Keratinocyte (primary cell): ENCODE measurements at places on chromosomes 12 and 14.

GRCh38 chr14:75005357-75005756, 2.6 kb downstream of the EIF2B2 start:
- DNase-seq, result no peak

- DNase-seq, result no peak
These were observed 70.5 kb downstream of the TMX1 start for GRCh38 chr14:51310505-51310944.

- no peak for DNase-seq
These were observed 279.8 kb downstream of the AKAP6 start for GRCh38 chr14:32608857-32609256.

DNA sequence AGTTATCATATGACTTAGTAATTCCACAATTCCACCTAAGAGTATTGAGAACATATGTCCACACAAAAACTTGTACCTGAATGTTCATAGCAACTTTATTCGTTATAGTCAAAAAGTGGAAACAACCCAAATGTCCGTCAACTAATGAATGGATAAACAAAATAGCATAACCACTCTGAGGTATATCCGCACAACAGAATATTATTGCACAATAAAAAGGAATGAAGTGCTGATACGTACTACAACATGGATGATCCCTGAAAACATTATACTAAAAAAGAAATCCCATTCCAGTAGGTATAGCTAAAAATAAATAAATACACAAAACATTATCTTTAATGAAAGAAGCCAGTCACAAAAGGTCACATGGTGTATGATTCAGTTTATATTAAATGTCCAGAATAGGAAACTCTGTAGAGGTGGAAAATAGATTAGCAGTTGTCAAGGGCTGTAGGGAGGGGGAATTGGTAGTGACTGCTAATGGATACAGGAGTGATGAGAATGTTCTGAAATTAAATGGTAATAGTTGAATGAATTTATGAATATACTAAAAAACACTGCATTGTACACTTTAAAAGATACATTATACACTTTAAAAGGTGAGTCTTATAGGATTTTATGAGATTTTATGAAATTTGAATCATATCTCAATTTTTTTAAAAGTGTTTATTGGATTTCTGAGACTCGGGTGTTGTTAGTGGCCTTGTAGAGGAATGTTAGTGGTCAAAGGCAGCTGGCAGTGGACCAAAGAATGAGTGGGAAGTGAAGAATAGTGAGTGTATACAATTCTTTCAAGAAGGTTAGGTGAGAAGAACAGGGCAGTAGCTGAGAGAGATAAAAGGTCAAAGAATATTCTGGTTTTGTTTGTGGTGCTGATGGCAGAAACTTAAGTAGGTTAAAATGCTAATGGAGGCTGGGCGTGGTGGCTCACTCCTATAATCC, 36.3 kb upstream of the BAZ1A start:
- no peak for DNase-seq

- no peak for DNase-seq
These were observed 67.4 kb downstream of the MVK start for GRCh38 chr12:109640961-109641360.

GRCh38 chr12:40144023-40144422, 38.1 kb upstream of the SLC2A13 start:
- DNase-seq, result no peak

GRCh38 chr14:104860414-104860813, 4.7 kb upstream of the CEP170B start:
- DNase-seq, result no peak

DNA sequence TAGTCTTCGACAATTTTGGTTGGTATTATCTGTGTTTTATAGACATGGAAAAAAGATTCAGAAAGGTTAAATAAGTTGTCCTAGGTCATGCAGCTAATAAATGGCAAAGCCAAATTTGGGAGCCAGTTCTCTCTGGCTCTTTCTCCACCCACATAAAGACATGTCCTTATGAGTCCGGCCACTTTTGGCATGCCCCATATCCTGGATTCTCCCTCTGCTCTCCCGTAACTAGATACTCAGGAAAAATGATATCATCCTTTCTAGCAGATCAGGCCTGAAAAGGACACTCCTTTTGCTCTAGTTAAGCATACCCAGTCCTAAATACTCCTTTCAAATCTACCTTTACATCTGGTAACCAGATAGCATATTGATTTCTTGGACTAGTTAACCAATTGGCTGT, 64.4 kb downstream of the TTLL5 start:
- DNase-seq, result no peak

- DNase-seq, result no peak
These were observed 473.6 kb downstream of the RMST start for GRCh38 chr12:97936165-97936564.

DNA sequence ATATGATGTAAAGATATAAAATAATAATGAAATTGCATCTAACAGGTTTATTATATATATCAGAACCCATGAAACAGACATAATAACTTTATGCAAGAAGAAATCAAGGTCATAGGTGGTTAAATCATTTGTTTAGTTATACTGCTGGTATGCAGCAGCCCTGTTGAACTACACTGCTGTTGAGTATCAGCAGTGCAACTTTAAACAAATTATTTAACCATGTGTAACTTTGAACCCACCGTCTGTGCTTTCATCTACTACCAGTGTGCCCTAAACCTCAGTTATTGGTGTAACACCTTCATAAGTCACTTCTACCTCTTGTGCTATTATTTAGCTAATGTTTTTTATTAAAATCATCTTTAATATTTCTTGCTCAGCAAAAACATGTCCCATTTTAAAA, 262.3 kb upstream of the CRY1 start:
- no peak for DNase-seq

DNA sequence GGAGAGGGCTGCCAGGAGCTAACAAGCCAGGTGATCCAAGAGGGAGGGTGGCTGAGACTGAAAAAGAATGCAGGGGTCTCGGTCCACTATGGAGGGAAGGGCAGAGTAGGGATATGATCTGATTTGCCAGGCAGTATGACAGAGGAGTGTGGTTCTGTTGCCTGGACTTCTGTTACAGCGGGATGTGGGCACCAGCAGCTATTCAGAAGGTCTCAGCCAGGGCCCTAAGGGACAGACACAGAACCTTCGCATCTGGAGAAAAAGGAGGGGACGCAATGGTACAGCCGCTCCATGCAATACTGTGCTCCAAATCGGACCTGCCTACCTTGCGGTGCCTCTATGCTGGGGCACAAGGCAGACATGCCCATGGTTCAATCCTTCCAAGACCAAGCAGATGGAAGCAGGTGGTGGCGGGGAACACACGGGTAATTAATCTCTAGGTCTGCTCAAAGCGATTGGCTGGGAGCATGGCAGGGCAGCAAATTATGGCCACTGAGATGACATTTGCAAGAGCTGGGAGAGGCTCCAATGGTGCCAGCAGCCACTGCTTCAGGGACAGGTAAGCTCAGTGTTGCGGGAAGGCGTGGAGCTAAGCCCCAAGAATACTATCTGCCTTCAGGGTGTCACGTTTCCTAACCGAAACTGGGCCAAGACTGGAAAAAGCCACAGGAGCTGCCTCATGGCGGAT, 185.5 kb downstream of the FOXN3 start:
- DNase-seq, result no peak

- DNase-seq, result no peak
These were observed 169.4 kb upstream of the PLEKHG7 start for GRCh38 chr12:92533280-92533890.

DNA sequence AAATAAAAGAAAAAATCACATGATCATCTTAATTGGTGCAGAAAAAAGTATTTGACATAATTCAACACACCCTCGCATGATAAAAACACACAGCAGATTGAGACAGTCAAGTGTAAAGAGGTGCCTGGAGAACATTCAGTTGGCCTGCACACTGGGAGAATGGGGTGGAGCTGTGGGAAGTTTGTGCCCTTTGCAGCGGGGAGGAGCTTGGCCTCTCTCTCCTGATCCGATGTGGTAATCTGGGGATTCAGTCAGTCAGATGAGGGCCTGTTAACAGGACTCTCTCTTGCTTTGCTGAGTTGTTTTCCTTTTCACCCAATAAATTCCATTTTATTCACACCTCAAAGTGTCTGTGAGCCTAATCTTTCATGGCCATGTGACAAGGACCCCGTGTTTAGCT, 5.9 kb downstream of the SERPINA6 start:
- DNase-seq, result no peak

DNA sequence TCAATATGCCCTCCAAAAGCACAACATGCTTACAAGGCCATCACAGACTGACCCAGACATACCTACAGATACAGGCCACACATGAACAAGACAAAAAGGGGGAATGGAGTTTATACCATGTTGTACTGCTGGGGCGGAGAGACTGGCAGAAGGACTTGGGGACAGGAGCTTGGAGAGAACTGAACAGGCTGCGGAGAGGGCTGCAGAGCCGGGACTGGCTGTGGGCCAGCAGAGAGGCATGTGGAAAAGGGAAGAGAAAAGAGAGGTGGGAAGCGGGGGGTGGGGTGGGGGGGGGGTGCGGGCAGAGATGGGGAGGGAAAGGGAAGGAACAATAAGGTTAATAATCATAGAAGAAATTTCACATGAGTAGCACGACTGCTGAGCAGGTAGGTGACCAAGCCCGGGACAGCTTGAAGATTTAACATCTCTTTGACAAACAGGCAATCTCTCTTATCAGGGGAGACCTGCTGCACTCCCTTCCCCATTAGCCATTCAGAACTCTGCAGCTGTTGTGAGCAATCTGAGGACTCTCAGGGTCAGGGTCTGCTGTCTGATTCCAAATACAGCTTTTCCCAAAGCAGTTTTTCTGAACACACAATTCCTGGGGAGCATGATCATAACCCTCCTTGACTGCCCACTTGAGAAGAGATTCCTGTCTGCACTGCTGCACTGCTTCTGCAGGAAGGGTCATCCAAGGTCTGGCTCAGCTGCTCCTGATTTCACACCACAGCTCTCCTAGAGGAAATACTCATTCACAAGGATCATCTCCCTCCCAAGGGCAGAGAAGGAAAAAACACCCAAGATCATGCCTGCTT, 21.6 kb upstream of the STAC3 start:
- DNase-seq, result no peak

GRCh38 chr14:41805633-41806032, 199.0 kb downstream of the LRFN5 start:
- DNase-seq, result no peak

GRCh38 chr14:57845316-57845715, 20.6 kb downstream of the SLC35F4 start:
- no peak for DNase-seq

DNA sequence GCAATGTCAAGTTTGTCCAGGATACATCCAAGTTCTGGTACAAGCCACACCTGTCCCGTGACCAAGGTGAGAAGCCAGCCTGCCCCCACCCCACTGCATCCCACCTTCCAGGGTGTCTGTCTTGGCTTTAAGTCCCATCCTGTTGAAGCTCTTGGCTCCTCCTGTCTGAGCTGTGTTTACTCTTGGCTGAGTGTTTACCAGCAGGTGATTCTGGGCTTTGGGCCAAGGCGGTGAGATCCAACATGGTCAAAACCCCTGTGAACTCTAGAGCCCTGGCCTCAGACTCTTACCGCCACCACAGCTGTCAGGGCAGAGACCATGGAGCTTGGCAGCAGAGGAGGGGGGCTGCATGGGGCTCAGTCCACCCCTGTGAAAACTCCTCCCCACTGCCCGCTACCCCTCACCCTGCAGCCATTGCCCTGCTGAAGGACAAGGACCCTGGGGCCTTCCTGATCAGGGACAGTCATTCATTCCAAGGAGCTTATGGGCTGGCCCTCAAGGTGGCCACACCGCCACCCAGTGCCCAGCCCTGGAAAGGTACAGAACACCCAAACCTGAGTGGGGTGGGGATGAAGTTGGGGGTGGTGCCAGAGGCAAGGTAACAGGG, 11.6 kb downstream of the TNS2 start:
- no peak for DNase-seq

- DNase-seq, result no peak
These were observed 6.3 kb downstream of the ASCL1 start for GRCh38 chr12:102963796-102964195.

GRCh38 chr12:46661110-46661845, 164.5 kb downstream of the SLC38A4 start:
- no peak for DNase-seq

DNA sequence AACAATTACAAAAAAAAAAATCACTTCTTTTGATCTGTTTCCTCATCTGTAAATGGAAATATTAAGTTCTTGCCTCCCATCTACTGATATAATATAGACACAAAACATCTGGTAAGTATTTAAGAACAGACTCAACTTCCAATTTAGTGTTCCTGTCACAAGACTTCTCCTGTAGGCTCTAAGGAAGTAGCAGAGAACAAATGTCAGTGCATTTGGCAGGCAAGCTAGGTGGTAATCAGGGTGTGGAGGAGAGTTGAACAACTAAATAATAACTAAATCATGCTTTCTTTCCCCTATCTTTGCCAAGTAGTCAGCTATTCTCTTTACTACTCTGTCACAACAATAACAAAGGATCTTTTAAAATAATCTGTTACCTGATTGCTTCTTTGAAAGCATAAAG, 22.1 kb downstream of the BAZ1A start:
- DNase-seq, result no peak

DNA sequence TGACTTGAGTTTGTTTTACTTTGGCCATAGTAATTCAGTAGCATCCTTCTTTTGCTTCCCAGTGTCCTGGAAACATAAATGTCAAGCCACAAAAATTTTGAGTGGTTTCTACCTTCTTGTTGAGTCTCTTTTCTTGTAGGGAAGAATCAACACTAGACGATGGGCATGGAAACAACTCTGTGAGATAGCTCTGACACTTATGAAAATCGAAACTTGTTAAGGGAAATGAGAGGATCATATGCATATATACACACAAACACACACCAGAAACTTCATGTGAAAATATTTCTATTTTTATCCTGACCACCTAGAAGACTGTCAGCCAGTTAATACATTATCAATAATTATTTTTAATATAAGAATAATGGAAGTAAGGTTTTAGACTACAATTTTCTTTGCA, 1247.3 kb upstream of the FLRT2 start:
- DNase-seq, result no peak

DNA sequence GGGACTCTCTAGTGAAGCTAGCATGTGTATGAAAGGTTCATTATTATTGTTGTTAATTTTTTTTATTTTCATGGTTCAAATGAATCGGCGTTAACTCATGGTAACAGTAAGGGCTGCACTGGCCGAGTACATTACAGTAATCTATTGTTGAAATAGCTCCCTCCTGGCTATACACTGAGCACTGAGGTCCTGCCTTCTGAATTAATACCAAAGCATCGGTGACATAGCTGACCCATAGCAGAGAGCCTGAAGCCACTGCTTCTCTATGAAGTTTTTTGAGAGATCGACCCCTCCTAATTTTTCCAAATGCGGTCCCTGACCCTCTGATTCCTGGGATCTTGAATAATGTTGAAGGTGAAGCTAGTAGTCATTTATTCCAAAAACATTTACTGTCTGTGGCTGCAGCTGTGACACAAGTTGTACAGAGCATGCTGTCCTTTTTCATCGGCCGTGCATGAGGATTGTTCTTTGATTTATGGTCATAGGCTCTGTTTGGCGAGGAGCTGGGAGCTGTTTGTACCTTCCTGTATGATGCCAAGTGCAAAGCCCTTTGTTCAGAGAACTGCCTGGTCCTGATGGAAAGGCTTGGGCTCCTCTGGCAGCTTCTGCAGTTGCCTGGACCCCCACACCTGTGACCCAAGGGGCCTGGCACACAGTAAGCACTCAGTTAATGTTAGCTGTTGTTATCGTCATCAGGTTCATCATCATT, 486.5 kb downstream of the EGLN3 start:
- no peak for DNase-seq

- DNase-seq, result no peak
These were observed 364.9 kb upstream of the KITLG start for GRCh38 chr12:88945051-88945732.
